ENCODE measurements at places on chromosomes 7 and 10.

- no peak for DNase-seq
These were observed 38.7 kb upstream of the EEPD1 start for GRCh38 chr7:36114355-36114754.

GRCh38 chr10:74118804-74119203 lies 31.8 kb downstream of the AP3M1 start:
- DNase-seq: no peak

- no peak for DNase-seq
These were observed 12.0 kb upstream of the KLHL7 start for GRCh38 chr7:23093546-23093945.

DNA sequence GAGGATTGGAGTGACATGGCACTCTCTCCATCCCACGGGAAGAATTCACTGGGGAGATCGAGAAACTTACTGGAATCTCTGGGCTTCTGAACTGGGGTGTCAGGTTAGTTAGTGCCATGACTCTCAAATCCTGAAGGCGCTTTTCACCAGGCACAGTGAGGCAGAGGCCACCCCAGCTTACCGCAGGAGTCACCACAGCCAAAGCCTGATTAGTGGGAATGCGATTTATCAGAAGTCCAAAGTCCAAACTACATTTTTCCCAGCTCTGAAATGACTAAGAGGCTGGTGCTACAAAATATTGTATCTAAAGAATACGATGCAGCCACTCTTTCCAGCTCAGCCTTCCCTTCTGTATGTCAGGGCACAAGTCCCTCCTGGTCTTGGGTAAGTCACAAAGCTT lies 334.8 kb upstream of the SHH start:
- peak; percentile 85 for DNase-seq

DNA sequence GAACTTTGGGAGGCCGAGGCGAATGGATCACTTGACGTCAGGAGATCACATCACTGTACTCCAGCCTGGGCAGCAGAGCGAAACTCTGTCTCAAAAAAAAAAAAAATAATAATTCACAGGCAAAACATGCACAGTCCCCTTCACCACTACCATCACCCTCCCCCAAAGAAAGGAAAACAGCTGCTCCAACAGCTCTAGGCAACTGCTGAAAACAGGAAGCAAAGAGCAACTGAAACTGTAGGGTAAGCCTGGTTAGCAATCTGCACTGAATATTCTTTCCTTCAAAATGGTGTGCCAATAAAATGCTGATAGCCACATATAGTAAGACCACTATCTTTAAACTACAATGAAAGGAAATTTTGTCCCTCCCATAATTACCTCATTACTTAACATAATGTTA lies 11.8 kb downstream of the NT5C2 start:
- DNase-seq: no peak

DNA sequence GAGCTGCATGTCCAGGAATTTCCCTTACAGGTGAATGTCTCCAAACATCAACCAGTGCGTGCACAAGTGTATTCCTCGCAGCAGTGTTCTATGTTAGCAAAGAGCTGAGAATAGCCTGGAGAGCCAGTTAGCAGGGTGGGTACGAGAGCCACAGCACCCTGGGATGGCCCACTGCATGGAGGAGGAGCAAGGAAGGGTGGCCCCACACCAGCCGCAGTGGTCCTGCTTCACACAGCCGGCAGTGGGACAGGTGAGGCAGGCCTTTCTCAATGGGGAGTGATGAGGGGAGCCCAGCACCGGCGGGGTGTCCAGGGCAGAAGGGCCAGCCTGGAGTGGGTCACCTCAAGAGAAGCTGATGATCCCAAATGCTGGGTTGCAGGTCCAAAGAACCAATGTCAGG lies 240.7 kb downstream of the TCERG1L start:
- DNase-seq: no peak

DNA sequence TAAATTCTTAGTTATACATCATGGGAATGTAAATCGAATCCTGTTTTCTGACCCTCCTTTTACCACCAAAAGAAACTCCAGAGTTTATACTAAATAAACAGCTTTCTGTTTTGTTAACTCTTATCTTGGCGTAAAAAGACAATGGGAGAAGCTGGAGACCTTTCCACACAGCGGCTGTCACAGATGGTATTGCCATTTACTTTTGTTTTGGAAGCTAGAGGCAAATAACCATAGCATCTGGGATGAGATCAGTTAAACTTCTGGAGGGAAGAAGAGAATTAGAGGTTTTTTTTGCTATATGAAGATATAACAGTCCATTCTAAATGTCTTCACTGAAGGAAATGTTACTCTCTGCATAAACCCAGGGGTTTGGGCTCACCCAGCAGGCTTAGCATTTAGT lies 258.9 kb downstream of the REEP3 start:
- DNase-seq: no peak

DNA sequence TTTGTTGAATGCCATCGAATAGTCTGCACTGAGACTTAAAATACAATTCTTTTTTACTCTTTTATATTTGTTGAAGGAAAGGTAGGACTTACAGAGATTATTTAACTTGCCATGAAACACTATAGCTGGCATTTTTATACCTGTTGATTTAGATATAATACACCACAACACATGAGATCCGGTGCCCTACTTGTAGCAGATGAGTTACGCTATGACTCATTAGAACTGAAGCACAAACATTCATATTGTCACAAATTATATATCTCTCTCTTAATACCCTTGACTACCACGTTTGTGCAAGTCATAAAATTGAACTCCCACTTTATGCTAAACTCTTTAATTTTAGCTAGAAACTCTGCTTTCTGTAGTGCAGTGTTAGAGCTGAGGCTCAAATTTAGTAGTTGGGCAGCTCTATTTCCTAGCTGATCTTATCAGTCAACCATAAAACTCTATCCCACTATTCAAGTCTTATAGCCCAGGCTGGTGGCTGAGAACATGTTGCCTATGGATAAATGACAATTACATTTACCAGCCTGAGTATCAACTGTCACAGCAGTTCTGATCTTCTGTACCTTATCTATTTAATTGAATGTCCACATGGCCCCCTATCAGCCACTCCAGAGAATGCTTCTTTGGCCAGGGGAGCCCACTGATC lies 137.4 kb upstream of the SEMA3D start:
- DNase-seq: no peak

GRCh38 chr10:45454262-45454661 lies 80.2 kb downstream of the ALOX5 start:
- DNase-seq: no peak

GRCh38 chr7:129122751-129123509 lies 21.6 kb upstream of the TSPAN33 start:
- no peak for DNase-seq

DNA sequence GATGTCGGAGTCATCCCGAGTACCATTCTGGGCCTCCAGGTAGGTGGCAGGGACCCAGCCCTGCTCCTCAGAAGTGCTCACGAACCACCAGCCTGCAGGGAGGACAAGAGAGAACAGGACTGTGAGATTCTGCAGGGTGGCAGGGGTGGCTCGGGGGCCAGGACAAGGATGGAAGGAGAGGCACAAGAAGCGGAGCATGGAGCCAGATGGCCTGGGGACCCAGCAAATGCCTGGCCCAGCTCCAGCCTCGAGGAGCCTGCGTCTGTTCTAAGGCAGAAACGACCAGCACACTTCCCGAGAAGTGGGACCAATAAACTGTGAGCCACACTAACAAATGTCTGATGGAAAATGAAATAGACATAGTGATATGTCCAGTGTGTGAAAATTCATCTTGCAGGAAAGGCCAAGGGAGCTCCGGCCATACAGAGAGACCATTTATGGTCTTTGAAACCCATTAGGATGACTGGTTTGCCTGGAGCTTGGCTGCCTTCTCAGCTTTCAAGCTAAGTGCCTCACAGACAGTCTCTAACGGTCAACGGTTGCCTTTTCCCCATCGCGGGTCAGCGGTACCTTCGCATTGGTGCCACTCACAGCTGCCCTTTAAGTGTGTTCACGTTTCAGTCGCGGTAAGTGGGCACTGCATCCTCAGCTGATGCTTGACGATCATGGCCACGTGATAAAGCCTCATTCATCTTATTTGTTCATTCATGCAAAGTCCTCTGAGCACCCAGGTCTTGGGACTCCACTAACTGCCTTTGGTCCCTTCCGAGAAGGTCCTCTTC lies 133.8 kb downstream of the NEURL1 start:
- DNase-seq: no peak

GRCh38 chr7:41730161-41730560 lies 27.3 kb upstream of the INHBA start:
- no peak for DNase-seq

DNA sequence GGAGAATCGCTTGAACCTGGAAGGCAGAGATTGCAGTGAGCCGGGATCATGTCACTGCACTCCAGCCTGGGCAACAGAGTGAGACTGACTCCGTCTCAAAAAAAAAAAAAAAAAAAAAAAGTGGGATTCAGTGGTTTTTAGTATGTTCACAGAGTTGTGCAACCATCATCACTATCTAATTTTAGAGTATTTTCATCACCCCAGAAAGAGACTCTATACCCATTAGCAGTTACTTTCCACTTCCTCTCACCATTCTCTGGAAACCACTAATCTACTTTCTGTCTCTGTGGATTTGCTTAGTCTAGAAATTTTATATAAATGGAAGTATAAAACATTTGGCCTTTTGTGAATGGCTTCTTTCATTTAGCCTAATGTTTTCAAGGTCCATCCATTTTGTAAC lies 113.4 kb downstream of the ST7 start:
- no peak for DNase-seq

DNA sequence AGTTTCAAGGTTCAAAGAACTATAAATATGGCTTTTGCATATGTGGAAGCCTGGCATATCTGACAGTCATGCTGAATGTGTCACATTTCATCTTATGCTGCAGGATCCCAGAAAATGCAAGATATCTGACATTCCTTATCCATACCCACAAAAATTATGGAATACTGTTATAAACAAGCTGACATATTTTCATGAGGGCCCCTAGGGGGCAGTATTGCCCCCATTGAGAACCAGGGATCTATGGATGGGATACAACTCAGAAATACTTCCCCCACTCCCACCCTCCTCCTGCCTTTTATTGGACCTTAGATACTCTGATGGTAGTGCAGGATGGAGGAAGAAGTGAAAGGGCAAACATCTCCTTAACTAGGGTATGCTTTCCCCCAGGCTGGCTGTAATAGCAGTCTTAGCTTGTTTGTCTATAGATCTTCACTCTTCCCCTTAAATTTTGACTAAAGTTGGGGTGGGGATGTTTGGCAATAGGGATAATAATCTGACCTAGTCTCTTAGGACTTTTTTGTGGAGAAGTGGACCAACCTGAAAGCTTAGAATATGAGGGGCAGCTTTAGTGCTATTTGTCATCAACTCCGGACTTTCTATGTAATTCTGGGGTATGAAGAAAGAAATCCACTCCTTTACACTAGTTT lies 3.5 kb upstream of the GNGT1 start:
- DNase-seq: peak; percentile 43

DNA sequence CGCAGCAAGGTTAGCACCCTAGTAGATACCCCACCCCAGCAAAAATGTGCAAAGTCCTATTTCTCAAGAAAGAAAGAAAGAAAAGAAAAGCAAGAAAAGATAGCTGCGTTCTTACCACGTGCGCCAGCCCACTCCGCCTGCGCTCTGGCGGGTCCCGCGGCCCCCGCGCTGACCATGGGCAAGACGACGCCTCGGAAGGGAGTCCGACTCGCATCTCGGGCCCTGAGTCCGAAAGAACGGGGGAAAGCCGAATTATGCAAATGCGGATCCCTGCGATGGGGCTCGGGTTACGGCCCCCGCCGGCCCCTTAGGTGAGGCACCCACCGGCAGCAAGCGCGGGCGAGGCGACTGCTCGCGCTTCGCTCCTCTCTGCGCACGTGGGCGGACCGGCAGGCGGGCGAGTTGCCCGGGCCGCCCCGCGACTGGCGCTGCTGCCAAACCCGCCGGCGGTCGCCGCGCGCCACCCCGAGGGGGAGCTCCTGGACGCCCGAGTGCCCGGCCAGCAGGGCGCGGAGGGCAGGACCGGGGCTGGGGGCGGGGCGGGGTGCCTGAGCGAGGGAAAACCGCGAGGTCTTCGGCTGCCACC lies 2.4 kb upstream of the EGR2 start:
- no peak for DNase-seq

GRCh38 chr10:126499744-126500143 lies 111.5 kb upstream of the ADAM12 start:
- no peak for DNase-seq

- DNase-seq: no peak
These were observed 35.4 kb downstream of the CHST12 start for GRCh38 chr7:2438775-2439174.

DNA sequence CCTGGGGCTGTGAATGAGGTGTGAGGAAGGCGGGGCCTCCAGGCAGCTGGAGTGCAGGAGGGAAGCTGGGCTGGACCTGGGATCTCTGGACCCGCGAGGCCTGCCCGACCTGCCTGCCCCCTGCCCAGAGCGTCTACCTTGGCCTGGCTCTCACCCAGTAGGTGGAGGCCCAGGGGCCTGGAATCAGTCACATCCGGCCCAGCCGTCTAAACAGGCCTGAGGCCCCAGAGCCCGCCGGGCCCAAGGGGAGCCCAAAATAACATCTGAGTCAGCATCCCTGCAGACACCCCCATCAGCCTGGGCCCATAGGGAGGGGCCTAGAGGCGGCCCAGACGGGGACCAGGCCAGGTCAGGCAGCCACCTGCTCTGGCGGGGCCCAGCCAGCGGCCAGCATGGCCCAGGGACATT lies 15.1 kb upstream of the ELN start:
- DNase-seq: no peak

DNA sequence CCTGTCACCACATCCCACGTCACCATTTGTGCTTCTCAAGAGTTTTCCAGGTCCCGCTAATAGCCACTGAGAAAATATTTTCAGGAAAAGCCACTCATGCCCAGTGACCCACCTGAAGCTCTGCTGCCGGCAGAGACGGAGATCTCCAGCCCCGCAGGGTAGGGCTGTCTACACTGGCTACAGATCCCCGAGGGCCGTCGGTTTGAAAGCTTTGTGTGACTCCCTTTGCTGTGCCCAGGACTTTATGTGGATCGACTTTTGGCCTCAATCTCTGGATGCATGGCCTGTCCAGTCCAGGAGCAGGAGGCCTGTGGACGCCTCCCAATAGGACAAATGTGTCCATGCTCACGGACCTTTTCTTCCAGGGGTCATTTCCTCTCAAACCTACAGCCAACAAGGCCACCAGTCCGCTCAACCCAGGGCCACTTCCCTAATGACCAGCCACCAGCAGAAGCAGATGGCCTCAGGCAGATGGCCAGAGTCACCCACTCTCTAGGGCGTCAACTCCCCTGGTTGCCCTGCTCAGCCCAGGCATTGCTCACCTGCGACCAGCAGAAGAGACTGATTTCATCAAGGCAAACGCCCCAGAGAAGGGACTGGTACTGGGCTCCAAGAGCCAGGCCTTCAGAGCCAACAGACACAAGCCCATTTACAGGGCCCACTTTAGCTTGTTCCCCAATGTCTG lies 76.4 kb downstream of the OAT start:
- no peak for DNase-seq

DNA sequence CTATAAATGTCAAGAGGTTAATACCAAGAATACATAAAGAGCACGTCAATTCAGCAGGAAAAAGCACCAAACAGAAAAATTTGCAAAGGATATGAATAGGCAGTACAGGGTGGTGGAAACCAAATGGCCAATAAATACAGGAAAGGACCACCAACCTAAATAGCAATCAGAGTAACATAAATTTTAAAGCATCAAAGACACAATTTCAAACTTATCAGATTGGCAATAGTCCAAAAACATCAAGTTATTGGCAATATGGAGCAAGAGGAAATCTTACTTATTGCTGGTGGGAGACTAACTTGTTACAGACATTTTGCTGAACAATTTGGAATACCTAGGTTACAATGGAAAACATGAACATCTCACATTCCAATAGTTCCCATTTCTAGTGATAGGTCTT lies 24.1 kb downstream of the SYPL1 start:
- DNase-seq: no peak

- DNase-seq: no peak
These were observed 106.4 kb upstream of the ARMC3 start for GRCh38 chr10:22821501-22821900.

GRCh38 chr7:28246921-28247461 lies 66.4 kb upstream of the JAZF1 start:
- DNase-seq: no peak
